GM04504 (cell line): ENCODE measurements at places on chromosomes 12 and 14.

GRCh38 chr12:84507956-84508850 lies 404.4 kb downstream of the SLC6A15 start:
- DNase-seq, result peak; percentile 65

- no peak for DNase-seq
Observed at GRCh38 chr14:30349520-30349919, 209.4 kb upstream of the G2E3 start.

DNA sequence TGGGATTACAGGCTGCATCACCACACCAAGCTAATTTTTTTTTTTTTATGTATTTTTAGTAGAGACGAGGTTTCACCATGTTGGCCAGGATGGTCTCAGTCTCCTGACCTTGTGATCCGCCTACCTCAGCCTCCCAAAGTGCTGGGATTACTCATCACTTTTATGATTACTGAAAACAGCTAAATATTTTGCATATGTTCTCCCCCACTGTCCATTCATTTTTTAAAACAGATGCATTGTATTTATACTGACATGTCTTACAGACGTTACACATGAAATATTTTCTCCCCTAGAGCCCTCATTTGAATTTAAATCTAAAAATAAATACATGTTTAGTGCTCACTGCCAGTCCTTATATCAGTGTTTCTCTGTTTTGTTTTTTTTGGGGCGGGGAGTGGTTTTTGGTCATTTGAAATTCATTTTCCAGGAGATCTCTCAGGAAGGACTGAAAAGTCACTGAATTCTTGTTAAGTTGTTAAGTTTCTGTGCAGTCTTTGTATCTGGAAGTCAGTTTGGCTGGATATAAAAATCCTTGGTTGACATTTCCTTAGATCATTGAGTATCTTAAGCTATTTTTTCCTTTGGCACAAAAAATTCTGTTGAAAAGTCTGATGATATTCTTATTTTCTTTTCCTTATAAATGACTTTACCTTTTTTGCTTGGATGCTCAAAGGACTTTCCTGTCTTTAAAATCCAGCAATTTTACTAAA lies 9.4 kb downstream of the FBXO21 start:
- no peak for DNase-seq

DNA sequence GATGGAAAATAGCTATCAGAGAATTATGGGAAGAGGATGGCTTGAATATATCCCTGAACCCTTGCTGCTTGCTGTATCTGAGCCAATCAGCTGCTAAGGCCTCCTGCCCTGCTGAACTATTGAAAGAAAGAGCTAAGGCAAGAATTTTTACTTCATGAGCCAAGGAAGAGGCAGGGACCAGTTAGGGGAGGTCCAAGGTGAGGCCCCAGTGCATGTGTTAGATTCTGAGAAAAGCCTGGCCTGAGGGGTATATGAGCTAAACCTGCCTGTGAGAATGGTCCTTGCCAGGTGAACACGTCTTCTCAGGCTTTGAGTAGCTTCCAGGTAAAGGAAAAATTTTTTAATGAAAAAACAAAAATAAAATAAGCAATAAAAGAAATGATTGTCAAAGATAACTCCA lies 218.0 kb downstream of the SYT1 start:
- no peak for DNase-seq

DNA sequence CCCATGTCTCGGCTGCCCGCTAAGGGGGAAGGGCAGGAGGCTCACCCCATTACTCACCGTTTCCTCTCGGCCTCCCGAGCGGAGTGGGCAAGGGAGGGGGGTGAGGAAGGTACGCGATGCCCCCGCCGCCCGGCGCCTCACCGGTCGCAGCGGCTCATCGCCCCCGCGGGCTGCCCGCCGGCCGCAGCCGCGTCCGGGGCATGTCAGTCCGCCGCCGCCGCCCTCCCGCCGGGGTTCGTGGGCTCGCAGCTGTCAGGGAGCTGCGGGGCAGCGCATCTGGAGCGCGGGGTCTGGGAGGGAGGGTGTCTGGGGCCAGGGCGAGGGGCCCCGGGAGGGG lies 461 bp downstream of the SLC8A3 start:
- no peak for DNase-seq

- no peak for DNase-seq
Observed at GRCh38 chr14:57403521-57403864, 13.1 kb downstream of the NAA30 start.

DNA sequence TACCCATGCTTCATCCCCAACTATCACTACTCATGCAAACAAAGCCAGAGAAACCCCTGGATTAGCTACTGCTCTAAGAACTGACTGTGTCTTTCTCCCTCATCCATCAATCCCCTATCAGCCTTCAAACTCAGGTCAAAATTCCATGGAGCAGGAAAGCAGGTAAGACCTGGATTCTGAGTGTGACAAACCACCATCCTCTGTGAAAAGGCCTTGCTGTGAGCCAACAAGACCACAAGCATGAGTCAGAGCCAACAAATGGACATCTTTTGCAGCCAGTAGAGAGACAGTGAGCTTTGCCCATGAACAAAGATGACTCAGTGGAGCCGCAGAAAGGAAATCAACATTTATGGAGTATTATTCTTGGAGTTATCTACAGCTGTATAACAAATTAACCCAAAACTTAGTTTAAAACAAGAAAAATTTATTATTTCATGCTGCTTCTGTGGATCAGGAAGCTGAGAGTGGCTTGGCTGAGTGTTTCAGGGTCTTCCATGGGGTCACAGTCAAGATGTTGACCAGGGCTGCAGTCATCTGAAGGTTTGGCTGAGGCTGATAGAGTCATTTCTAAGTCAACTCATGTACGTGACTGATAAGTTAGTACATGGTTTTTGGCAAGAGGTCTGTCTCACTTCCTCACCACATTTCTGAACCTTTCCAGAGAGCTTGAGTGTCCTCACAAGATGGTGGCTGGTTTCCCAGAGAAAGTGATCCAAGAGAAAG lies 61.1 kb downstream of the PITPNM2 start:
- DNase-seq, result peak; percentile 94

- no peak for DNase-seq
Observed at GRCh38 chr12:48237162-48237561, 34.1 kb upstream of the OR10AD1 start.

- DNase-seq, result no peak
Observed at GRCh38 chr14:104433401-104434213, 146.0 kb upstream of the C14orf180 start.

- DNase-seq, result no peak
Observed at GRCh38 chr12:69490920-69491643, 20.9 kb downstream of the FRS2 start.

- DNase-seq, result no peak
Observed at GRCh38 chr12:31021809-31022494, 51.7 kb upstream of the DDX11 start.

DNA sequence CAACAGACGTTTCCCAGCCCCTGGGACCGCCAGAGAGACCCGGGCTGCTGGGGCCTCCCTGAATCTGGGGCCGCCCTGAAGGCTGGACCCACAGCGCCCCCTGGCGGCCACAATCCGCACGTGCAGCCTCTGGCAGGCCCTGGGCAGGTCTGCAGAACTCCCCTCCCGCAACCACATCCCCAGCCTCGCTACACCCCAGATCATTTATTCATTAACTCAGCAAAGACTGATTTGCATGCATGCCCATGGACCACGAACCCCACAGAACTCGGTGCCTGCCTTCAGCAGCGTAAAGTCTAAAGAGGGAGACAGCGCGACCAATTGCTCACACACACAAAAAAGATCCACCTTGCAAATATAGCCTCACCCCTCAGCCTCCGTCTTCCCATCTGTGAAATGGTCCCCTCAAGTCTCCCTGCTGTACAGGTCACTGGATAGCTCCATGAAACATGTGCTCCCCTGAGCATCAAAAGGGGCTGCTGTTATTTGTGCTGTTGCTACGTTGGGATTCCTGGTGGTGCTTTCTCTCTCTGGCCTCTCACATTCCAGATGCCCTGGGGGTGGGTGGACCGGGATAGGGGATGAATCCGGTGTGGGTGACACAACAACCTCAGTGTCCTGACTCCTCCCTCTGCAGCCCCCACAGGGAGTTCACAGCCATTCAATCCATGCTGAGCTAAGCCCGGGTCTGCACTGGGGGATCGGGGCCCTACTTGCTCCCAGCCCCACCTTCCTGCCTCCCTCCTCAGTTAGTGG lies 96.4 kb downstream of the SCARB1 start:
- DNase-seq, result no peak

- no peak for DNase-seq
Observed at GRCh38 chr14:71202881-71203280, 295.6 kb downstream of the PCNX1 start.

DNA sequence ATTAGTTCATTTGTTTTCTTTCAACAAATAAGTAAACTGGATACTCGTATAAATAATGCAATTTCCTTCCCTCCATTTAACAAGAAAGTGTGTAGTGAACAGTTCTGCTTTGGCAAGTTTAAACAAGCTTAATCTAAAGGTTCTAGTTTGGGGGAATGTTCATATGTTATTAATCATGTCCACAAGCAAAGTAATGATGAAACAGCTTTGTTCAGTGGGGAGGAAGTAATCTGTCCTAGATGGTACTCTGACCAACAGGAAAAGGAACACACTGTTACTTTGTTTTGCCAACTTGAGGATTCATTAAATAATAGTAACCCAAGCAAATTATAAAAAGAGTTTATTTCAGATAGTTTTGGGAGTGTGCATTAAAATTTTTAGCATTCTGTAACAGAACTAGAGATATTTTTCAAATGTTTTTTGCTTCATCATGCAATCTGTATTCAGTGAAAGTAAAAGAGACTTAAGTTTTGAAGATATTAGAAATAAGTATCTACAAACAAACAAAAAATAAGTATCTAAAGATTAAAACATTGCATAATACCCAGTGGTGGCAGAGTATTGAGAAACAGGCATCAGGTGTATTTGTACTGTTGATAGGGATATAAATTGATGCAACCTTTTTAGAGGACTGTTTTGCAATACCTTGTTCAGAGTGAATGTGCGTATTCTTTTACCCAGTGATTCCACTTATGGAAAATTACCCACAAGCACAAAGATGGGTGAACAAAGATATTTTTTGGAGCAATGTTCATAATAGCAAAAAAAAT lies 61.1 kb downstream of the RAB35 start:
- DNase-seq, result no peak

- DNase-seq, result no peak
Observed at GRCh38 chr14:75646762-75647161, 13.9 kb downstream of the ERG28 start.

DNA sequence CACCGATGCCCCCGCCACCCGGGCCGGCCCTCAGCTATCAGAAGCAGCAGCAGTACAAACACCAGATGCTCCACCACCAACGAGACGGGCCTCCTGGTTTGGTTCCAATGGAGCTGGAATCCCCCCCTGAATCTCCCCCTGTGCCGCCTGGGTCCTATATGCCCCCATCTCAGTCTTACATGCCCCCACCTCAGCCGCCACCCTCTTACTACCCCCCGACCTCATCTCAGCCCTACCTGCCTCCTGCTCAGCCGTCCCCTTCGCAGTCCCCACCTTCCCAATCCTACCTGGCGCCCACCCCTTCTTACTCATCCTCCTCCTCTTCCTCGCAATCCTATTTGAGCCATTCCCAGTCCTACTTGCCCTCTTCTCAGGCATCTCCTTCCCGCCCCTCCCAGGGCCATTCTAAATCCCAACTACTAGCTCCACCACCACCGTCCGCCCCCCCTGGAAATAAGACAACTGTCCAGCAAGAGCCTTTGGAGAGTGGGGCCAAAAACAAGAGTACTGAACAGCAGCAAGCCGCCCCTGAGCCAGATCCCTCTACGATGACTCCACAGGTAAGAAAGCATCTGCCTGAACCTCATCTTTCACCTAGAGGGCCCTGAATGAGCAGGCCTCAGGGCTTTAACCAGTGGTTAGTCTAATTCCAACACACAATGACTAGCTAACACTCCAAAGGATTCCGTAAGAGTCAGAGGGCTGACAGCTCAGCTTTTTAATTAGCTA lies 851 bp downstream of the YLPM1 start:
- no peak for DNase-seq

GRCh38 chr12:6539707-6540134 lies 5.4 kb downstream of the GAPDH start:
- DNase-seq, result no peak

GRCh38 chr14:105465209-105466031 lies 9.2 kb upstream of the CRIP2 start:
- DNase-seq, result no peak

DNA sequence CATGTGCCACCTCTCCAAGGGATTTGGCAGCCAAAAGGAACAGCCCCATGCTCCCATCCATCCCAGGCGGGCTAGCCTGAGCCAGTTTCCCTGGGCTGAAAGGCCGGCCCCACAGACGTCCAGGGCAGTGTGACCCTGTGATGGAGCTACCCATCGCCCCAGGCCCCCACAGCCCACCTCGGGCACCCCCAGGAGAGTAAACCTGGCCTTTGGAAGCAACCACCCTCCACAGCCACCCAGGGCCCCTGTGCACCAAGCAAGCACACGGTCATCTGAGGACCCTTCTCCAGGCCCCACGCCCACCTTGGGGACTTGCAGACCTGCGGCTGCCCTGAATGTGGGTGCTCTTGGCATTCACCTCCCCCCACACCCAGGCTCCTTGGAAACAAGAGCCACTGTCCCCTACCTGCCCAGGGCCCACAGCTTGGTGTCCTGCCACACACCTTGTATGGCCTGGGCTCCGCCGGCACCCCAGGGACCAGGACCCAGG lies 8.4 kb downstream of the AHNAK2 start:
- DNase-seq, result no peak

DNA sequence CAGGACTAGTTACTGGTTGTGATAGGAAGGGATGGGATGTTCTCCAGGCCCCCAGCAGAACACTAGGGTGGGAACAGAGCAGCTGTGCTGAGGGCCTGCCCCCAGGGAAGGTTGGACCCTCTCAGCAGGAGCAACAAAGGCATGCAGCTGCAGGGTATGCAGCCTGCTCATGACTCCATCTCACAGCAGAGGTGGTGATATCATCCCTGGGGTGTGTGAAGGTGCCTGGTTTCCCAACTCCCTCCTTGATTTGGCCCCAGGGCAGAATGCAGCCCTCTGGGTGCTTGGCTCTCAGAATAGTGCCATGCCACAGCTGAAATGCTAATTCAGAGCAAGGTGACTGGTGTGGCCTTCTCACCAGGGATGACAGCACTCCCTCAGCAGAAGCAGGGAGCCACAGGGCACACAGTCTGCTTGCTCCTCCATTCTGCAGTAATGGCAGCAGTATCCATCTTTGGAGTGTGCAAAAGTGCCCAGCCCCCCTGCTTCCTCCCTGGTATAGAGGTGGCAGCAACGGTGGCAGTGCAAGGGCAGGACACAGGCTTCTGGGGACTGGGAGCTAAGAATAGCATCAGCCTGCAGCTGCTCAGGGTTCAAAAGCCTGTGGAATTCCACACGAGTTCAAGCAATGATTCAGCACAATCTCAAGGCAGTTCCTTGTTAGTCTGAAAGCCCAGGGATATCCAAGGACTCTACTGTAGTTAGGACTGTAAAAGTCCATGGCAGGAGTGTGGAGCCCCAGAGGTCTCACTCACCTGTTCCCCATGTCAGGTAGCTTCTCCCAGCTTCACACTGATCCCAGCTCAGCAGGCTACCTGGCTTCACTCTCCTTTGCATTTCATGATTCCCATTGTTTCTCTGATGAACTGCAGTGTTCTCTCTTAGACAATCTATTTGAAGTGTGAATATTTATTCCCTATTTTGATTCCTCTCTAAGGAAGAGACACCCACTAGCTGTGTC lies 298.1 kb upstream of the FOXG1 start:
- DNase-seq, result no peak

DNA sequence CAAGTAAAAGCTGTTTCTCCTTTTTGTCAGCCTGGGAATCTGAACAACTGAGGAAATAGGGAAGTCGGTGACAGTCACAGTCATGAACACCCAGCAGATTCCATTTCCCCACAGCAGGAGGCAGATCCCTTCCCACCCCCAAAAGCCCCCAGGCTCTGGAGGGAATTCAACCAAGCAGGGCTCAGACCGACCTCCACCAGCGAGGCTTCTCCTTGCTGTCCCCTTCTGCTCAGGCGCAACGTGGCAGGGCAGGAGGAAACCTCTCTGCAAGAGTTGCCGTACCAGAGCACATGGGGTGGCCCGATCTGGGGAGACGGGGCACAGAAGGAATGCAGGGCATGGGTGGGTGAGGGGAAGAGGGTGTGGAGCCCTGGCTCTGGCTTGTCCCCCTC lies 319 bp downstream of the GALNT6 start:
- DNase-seq, result no peak
